ENCODE measurements at places on chromosomes 2 and 18. TPM values are rescaled to one million over a fixed set of nuclear protein-coding genes. Genes with fewer than 3 reads are reported as not detected.

The ROCK2 gene
- 45.4 TPM for total RNA-seq

DNA sequence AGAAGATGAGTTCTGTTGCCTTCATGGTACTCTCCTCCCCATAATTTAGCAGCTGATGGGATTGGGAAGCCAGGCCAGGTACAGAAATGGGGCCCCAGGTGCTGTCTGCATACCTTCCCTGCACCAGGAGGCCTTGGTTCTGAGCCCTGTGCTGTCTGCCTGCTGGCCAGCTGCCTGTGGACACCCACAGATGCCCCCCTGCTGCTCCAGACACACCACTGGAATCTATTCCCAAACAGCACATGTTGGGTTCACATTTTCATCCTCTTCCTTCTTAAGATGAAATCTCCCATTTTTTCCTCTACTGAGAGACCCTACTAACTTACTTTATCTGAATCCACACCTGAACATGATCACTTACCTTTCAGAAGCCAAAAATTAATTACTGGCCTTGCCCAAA, 152.0 kb upstream of the CCDC68 start:
- DNase-seq, result no peak
- H3K36me3 ChIP-seq, result no peaks in the 10 kb centered on the region

DNA sequence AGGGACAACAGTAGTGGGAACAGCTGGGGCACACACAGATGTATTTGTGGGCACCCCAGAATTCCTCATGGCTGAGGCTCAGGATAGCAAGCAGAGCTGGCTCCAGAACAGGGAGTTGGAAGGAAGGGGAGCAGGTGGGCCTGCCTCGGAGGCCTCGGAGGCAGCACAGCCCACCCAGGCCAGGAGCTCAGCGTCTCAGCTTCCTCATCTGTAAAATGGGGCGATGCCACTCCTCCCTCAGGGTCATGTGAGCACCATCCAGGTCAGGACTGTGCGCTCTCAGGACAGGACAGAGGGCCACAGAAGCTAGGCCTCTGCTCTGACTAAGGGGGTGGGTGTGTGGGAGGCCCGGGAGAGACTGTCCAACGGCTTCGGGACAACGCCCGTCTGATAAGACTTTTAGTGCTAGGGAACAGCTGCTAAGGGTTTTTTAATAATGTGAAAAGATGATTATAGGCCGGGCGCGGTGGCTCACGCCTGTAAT, 106.2 kb downstream of the HDAC4 start:
- no peaks in the 10 kb centered on the region for H3K36me3 ChIP-seq
- no peaks in the 10 kb centered on the region for H3K27me3 ChIP-seq
- no peak overlapping the region for H3K4me3 ChIP-seq
- DNase-seq, result no peak
- peaks cover 10% of the 10 kb centered on the region for H3K4me1 ChIP-seq

GRCh38 chr2:72008608-72009007, 139.1 kb downstream of the CYP26B1 start:
- peak; percentile 22 for DNase-seq
- H3K4me1 ChIP-seq, result peaks cover 15% of the 10 kb centered on the region
- H3K27me3 ChIP-seq, result no peaks in the 10 kb centered on the region
- H3K4me3 ChIP-seq, result no peak overlapping the region
- no peak overlapping the region for H3K27ac ChIP-seq

- no peaks in the 10 kb centered on the region for H3K4me1 ChIP-seq
- H3K27ac ChIP-seq, result no peak overlapping the region
- H3K27me3 ChIP-seq, result peaks cover 24% of the 10 kb centered on the region
- DNase-seq, result no peak
- H3K4me3 ChIP-seq, result no peak overlapping the region
These were observed 98.9 kb upstream of the LGALSL start for GRCh38 chr2:64354857-64355680.

DNA sequence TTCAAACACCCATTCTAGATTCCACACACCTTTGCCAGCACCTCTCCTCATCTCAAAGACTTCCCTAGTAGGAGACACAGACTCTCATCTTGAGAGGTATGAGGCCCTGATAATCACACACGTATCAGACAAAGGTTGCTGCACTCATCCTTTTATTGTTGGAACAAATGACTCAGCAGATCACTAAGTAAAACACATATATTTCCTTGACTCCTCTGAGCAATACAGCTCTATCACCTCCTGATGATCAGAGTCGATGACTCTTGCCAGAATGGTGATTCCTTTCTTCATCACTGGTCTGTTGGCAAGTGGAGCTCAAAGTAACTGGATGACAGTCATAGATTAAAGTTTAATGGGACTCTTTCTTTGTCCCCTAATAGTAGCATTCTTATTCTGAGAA, 1049.2 kb upstream of the ZEB2 start:
- no peak overlapping the region for H3K4me3 ChIP-seq
- no peak for DNase-seq
- H3K27ac ChIP-seq, result no peak overlapping the region
- H3K36me3 ChIP-seq, result no peaks in the 10 kb centered on the region
- H3K27me3 ChIP-seq, result no peaks in the 10 kb centered on the region
- H3K4me1 ChIP-seq, result peaks cover 6% of the 10 kb centered on the region

GRCh38 chr18:46915800-46916550, 1.3 kb downstream of the PIAS2 start:
- no peaks in the 10 kb centered on the region for H3K36me3 ChIP-seq
- peaks cover 37% of the 10 kb centered on the region for H3K4me1 ChIP-seq
- peak overlapping the region; percentile 87 for H3K4me3 ChIP-seq
- no peak for DNase-seq
- H3K27me3 ChIP-seq, result no peaks in the 10 kb centered on the region
- H3K27ac ChIP-seq, result peak overlapping the region; percentile 89

GRCh38 chr18:32289483-32290075, 99.7 kb downstream of the MEP1B start:
- H3K27me3 ChIP-seq, result no peaks in the 10 kb centered on the region
- no peaks in the 10 kb centered on the region for H3K4me1 ChIP-seq
- H3K36me3 ChIP-seq, result peaks cover 7% of the 10 kb centered on the region
- H3K4me3 ChIP-seq, result no peak overlapping the region
- H3K27ac ChIP-seq, result no peak overlapping the region
- DNase-seq, result no peak

DNA sequence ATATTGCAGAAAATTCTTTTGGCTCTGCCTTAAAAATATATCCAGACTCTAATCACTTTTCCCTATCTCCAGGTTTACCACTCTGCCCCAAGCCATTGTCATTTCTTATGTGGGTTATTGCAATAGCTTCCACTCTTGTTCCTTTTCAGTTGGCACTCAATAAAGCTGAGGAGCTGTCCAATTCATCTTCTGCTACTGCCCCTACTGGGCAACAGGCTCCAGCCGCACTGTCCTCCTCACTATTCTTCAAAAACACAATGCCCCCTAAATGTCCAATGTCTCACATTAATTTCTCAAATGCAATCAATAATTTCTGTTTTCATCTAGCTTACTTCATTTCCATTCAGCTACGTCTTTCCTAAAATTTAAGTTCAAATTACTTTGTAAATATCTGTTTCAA, 1262.5 kb upstream of the CDH2 start:
- H3K36me3 ChIP-seq, result no peaks in the 10 kb centered on the region
- no peaks in the 10 kb centered on the region for H3K27me3 ChIP-seq
- H3K4me3 ChIP-seq, result no peak overlapping the region
- H3K27ac ChIP-seq, result no peak overlapping the region
- H3K4me1 ChIP-seq, result peaks cover 9% of the 10 kb centered on the region
- no peak for DNase-seq

DNA sequence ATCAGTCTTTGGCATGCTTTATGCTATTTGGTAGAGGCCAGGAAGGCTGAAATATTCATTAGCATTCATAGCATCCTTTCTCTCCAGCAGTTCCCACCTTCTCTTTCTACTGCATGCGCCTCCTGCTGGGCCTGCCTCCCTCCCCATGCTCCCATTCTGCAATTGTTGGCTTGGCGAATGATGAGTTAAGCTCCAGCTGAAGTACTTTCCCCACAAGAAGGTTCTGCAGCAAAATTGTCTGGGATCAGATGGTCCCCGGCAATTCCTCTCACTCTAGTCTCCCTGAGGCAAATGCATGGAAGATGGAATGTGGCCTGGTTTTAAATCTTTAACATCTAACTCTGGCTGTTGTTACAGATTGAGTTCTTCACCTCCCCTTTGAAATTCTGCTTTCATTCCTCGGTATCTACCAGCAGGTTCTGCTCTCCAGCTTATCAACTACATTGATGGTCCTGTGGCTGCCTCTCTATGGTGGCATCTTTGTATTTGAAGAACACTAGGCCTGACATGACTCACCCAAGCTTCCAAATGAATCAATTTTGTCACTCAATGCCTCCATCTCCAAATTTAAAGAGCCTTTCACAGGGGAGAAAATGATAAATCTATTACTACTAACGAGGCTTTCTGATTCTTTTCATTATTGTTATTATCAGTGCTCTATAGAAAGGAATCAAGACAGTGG, 55.9 kb downstream of the KCTD18 start:
- H3K36me3 ChIP-seq, result peaks cover 14% of the 10 kb centered on the region
- peaks cover 3% of the 10 kb centered on the region for H3K4me1 ChIP-seq
- H3K27me3 ChIP-seq, result no peaks in the 10 kb centered on the region

All from mesothelial cell of epicardium (in vitro differentiated cells).